ENCODE measurements at places on chromosomes 5 and 9. TPM values are rescaled to one million over a fixed set of nuclear protein-coding genes. Genes with fewer than 3 reads are reported as not detected.

DNA sequence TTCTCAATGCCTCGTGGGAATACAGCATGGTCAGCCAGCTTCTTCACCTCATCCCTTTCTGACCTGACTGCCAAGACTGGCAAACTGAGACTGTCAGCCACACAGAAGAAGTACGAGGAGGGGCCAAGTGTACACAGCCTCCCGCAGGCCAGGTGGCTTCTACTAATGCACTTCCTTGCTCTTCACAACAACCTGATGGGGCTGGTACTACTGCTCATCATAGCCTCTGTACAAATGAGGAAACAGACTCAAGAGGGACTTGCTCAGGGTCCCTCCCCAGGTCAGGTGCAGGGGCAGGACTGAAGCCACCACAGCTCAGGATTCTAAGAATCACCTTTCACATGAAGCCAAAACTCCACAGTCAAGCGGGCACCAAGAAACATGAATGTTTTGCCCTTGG, 21.3 kb downstream of the NIPAL4 start:
- DNase-seq: no peak

The OR1J1 gene
- total RNA-seq: not detected

The TGFBI gene
- total RNA-seq: 300 TPM

The SPINK6 gene
- total RNA-seq: 2.3 TPM

DNA sequence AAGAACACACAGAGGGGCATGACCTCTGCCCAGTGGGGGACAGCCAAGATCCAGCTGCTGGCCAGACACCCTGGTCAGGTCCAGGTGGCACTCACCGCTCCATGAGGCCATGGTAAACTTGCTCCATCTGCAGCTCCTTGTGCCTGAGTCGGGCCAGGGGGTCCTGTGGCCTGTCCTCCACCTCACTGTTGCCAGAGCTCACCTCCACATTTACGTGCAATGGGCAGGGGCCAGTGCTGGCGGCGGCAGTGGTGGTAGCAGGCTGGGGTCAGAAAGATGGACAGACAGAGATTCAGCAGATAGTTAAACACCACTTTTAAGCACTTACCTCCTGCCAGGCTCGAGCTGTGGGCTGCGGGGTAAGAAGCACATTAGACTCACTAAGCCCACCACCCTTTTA, 28.0 kb downstream of the AKNA start:
- no peak for DNase-seq
